ENCODE measurements at places on chromosomes 5 and 9. TPM values are rescaled to one million over a fixed set of nuclear protein-coding genes. Genes with fewer than 3 reads are reported as not detected.

TYRP1 gene
- not detected for total RNA-seq

FIBCD1 gene
- 0.13 TPM for total RNA-seq

UBE2QL1 gene
- total RNA-seq, result 1.3 TPM

DNM1 gene
- 9.4 TPM for total RNA-seq

C8G gene
- 0.39 TPM for total RNA-seq

ERBIN gene
- 330 TPM for total RNA-seq

DRD1 gene
- not detected for total RNA-seq

TTC23L gene
- 0.78 TPM for total RNA-seq

PLPPR1 gene
- not detected for total RNA-seq

AJM1 gene
- total RNA-seq, result 0.65 TPM

All from articular chondrocyte of knee joint (primary cell).